HT-29 (cell line): ENCODE measurements at places on chromosomes 4 and X.

GRCh38 chrX:133365871-133366611 is 49.2 kb downstream of the GPC4 start:
- no peak for DNase-seq

- DNase-seq: no peak
These were observed 147.6 kb upstream of the MSX1 start for GRCh38 chr4:4711902-4712301.

- no peak for DNase-seq
These were observed 32.3 kb upstream of the TFDP3 start for GRCh38 chrX:133250184-133251100.

DNA sequence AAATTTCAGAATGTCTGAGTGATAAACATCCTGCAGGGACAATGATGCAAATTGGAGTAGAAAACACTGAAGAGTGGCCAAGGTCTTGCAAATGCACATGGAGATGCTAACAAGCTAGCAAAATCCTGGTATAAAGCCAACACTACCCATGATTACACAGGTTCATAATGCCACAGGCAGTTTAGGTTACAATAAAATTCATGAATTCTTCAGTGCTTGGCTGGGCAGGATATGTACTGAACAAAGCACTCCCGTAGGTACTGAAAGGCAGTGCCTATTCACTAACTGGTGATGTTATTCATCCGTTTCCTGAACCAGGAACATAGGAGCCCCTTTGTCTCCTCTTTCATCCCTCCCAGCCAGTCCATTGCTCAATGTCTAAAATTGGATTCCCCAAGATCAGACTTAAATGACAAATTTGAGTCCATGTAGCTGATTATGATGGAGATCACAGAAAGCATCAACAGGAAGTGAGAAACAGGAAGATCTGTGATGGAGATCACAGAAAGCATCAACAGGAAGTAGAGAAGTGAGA is 244.5 kb downstream of the DMD start:
- DNase-seq: no peak

GRCh38 chr4:64857198-64857597 is 447.9 kb upstream of the TECRL start:
- no peak for DNase-seq
